Hematopoietic multipotent progenitor cell treated with erythropoietin and hydrocortisone succinate and interleukin-3 and kit ligand, for 6 days (in vitro differentiated cells): ENCODE measurements at places on chromosomes 7 and 10.

GRCh38 chr10:92164036-92164696 lies 126.7 kb downstream of the CPEB3 start:
- DNase-seq = no peak

- DNase-seq = no peak
Measured at GRCh38 chr7:158141806-158142518, 445.7 kb downstream of the PTPRN2 start.

GRCh38 chr7:24685708-24686107 lies 71.6 kb downstream of the GSDME start:
- no peak for DNase-seq

GRCh38 chr7:1868516-1869165 lies 198.6 kb downstream of the ELFN1 start:
- DNase-seq = no peak

- peak; percentile 94 for DNase-seq
Measured at GRCh38 chr7:44634839-44635591, 28.6 kb downstream of the OGDH start.

DNA sequence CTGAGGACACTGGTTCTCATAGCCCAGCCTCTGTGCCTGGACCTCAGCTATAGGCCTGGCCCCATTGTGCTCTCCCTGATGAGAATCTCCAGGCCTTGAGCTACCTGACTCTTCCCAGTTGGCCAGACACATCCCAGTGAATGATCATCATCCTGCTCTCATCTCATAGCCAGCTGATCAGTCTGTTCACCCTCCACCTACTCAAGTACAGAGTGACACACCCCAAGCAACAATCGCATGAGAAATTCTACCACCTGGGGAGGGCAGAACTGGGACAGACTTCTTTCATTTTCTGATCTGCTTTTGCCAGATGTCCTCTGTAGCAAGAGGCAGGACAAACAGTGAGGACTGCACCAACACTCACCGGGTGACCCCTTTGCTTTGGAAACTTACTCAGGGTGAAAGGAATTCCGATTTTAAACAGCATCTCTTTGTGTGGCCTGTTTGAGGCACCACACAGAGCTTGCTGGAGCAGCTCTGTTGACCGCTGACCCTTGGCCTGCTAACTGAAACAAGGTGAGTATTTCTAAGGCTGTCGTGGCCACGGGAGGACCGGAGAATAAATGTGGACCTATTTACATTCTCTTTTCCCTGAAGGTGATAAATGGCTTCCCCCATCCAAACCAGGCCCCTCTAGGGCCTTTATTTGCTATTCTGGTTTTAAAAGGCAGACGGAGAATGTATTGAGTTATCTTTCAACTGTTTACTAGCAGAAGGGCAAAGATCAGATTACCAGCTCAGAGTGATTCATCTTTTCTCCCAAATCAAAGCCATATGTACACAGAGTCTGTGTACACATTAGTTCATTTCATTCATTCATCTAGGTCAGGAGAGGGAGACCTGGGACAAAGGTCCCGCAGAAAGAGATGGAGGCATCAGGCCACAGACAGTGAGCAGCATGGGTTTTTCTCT lies 181.4 kb upstream of the TNS3 start:
- no peak for DNase-seq

- no peak for DNase-seq
Measured at GRCh38 chr10:24843256-24843655, 109.2 kb downstream of the PRTFDC1 start.

GRCh38 chr10:70549962-70550458 lies 52.5 kb downstream of the PRF1 start:
- peak; percentile 79 for DNase-seq

DNA sequence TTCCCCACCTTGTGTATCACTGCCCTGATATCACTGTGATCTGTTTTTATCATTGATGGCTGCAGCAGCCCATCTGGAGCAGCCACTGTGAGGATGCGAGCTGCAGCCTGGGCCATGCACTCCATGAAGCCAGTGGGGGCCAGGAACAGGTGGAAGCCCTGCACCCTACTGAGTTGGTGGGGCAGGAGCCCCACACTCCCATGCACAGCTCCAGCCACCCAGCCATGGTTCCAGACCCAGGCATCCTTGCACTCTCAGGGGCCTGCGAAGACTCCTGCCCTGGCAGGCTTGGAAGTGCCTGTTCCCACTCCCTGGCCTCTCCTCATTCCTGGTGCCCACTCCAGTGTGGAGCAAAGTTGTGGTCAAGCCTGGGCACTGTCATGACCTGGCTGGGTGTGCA lies 424.0 kb upstream of the FZD8 start:
- DNase-seq = no peak

- no peak for DNase-seq
Measured at GRCh38 chr7:44961844-44962482, 16.9 kb downstream of the MYO1G start.

- no peak for DNase-seq
Measured at GRCh38 chr10:103672345-103672744, 178.8 kb downstream of the NEURL1 start.

GRCh38 chr10:66833861-66834260 lies 92.0 kb upstream of the LRRTM3 start:
- DNase-seq = no peak

- DNase-seq = no peak
Measured at GRCh38 chr10:48400850-48401220, 94.4 kb downstream of the MAPK8 start.

DNA sequence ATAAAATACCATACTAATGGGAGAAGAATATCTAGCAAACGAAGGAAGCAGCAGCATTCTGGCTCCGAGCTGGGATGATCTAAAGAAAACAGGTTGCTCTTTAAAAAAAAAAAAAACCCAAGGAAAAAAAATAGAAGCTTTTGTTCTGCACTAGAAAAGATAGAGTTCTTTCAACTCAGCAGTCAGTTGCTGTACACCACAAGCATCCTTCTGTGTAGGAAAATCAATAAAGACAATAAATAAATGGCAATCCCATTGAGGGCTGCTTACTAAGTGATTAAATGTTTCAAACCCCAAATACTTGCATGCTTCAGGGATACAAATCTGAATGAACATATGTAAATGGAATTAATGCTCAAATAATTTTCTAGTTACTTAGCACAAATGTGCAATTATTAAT lies 207.1 kb downstream of the TEX36 start:
- DNase-seq = no peak

DNA sequence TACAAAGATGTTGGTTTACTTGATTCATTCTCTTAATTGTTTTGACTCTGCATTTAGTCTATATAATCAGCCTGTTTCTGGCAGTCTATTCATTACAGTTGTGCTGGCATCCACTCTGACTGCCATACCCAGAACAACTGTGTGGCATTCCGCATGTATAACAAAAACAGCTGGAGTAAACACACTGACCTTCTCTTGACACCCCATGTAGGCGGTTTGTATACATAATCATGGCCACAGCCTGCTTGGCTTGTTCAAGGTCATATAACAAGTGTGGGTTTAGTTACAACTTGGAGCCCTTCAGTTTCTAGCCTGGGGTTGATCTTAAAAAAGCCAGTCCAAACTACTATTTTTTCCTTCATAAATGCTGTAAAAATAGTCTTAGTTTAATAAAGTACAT lies 70.9 kb downstream of the MBL2 start:
- DNase-seq = no peak

DNA sequence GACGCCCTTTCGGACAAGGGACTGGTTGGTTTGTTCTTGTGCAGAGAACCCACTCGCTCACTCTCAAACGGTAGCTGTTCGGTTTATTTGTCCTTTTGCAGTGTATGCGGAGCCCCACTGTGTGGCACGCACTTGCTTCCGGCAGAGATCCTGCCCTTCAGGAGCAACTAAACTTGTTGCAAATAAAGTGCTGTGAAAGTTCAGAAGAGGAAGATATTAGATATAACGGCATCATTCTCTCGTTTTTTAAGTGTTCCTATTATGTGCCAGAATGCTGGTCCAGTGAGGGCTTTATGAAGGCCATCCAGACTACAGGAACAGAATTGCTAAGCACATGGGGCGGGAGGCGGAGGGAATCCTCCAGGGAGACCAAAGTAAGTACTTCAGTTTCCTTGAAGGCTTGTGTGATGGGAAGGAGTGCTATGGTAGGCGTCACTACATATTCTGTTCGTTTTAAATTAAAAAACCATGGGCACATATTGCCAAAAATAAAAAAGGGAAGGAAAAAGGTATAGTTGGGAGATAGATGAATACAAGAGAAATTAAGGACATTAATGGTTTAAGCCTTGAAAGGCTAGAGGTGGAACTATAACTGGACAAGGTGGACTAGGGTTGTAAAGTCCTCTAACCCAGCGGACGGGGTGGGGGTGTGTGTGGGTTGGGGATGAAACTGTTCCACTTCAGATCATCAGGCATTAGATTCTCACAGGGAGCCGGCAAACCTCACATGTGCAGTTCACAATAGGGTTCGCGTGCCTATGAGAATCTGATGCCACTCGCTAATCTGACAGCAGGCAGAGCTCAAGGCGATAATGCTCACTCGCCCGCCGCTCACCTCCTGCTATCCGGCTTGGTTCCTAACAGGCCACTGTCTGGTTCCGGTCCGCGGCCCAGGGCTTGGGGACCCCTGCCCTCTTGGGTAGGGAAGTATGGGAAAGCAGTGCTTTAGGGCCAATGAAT lies 704 bp upstream of the ERLIN1 start:
- DNase-seq = peak; percentile 69
